ENCODE measurements at places on chromosomes 1 and 21.

- no peak for DNase-seq
These were observed 30.9 kb upstream of the NBL1 start for GRCh38 chr1:19613171-19613703.

GRCh38 chr1:30200161-30200560 lies 523.2 kb downstream of the MATN1 start:
- DNase-seq, result no peak

GRCh38 chr1:19307794-19308508 lies 4.0 kb downstream of the AKR7A2 start:
- no peak for DNase-seq

DNA sequence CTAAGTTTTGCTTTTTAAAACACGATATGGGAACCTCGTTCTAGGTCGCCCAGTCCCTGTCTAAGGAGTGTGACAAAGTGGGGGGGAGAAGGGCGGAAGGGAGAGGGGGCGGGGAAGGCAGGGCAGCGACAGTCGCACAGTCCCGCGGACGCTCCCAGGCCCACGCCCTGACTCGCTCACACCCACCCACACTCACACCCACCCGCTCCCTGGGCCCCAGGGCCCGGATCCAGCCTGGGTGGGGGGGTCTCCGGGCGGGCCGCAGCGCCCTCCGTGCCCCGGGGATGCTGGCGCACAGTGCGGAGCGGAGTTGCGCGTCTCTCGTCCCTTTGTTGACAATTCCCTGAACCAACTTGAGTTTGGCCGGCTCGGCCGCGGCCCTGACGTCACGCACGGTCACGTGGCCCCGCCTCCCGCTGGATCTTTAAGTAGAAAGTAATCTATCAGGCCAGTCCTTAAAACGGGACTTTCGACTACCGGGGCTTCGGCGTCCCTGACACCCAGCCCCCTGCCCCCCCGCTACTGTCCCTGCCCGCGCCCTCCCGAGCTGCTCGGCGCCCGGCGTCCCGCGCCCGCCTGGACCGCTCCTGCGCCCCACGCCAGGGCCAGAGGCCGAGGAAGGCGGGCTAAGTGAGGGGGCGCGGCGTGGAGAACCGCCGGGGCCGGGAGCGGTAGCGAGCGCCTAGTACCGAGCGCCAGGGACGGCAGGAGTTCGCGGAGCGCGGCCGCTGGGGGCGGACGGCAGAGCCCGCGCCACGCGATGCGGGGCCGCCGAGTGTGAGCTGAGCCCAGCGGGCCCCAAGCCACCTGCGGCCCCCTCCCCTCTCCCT lies at the start of gene FOXD3:
TSS of gene FOXD3 (plus strand) at position 454 of the 830 bp plus-strand sequence. CDS start 492 bp downstream, outside the sequence.
- no peak for DNase-seq

DNA sequence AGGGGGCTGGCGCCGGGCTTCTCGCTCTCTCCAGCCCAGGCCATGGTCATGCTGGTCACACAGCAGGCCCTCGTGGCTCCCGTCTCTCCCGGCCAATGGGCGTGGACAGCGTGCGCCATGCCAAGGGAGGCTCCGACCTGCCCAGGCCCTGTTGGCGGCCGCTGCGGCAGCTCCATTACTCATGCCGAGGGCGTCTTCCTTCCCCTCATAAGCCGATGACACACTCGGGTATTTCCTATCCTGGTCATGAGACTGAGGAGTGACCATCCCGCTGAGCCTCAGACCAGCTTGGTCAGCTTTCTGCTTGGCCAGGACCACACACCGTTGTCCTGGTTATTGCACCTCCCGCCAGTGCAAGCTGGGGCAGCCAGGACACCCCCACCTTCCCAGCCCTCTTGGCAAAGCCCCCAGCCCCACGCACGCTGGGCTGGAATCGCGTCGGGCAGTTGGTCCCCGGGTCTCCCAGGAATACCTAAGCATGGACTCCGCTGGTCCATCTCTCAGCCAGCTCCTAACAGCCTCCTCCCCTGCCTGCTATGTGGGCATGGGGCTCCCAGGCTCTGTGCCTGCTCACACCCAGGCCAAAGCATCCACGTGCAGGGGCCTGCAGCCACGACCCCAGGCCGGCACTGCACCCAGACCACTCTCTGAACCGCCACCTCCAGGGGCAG lies 49.8 kb downstream of the ARHGEF16 start:
- no peak for DNase-seq

GRCh38 chr1:246597340-246597739 lies 31.1 kb downstream of the CNST start:
- no peak for DNase-seq

- DNase-seq, result no peak
These were observed 346.2 kb upstream of the LRRC7 start for GRCh38 chr1:69221524-69221923.

DNA sequence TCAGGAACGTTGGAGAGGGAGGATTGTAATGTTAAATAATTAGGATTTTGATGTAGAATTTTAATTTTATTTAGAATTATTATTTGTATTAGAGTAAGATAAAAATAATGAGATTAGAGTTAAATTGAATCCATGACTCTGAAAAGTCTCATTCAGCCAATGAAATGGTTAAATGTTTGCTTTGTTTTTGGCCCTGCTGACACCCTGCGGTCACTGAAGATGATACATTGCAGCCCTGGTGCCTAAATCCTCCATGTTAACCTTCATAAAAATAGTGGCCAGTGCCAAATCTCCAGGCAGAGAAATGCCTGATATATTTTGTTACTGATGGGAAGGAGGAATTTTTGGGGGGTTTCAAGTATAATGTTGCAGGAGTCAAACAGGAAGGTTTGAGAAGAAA lies 27.3 kb upstream of the RLF start:
- no peak for DNase-seq

DNA sequence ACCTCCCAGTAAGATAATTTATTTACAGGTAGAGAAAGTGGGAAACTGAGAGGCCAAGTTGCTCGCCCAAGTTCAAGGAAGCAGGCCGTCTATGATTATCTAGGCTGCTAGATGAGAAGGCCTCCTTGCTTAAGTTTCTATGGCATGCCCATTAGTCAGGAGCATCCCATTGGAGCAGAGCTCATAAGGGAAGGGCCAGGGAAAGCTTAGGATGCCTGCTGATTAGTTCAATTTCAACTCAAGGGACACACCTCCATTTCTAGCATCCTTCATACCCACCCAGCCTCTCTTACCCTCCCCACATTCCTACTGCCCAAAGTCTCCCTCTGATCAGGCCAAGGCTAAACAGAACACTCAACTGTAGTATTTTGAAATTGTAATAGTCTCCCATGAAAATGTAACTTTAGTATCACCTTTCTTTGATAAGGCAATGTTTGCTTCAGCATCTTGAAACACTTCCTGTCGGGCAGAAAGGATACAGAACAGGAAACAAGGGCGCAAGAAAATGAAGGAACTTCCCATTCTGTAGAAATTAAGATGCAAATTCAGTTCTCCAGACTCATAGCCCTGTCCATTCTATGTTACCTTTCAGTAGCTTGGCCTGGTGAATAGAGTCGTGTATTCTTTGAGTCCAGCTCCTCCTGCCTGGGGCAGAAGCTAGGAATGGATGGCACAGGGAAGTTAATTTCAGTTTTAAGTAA lies 46.3 kb upstream of the TARBP1 start:
- DNase-seq, result no peak

DNA sequence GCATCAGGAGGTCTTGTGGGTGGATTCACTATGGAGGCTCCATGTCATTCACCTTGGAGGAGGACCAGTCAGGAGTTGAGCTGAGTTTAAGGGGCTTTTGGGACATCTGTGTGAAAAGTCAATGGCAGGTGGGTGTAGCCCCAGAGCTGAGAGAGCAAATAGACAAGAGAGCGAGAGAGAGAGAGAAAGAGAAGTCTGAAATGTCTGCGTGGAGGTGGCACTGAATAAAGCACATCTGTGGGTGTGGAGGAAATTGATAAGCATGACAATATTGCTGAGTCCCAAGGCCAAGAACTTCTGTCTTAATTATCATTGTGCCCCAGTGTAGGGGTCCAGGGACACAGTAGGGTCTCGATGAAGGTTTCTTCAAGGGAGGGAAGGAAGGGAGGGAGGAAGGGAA lies 79.5 kb upstream of the VAMP3 start:
- no peak for DNase-seq

GRCh38 chr1:106222403-106222802 lies 834.1 kb upstream of the PRMT6 start:
- no peak for DNase-seq

GRCh38 chr1:201530741-201531531 lies 8.0 kb upstream of the NAV1 start:
- no peak for DNase-seq

- peak; percentile 62 for DNase-seq
These were observed 64.0 kb downstream of the ITPKB start for GRCh38 chr1:226674892-226675714.

DNA sequence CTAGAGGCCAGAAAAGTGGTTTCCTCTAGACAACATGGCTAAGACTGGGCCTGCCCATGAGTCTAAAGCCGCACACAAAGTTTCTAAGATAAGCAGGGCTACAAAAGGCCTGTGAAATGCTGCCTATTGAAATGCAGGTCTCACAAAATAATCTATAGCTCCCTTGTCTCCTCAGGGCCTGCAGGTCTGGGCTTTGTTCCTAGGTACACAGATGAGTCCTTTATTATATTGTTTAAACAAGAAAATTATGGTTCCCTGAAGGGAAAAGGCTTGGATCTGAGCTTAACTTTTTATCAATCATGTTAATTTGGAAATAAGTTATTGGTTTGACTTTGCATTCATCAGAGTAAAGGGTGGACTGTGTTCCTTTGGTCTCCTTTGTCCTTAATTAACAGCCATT lies 413.4 kb upstream of the BEND5 start:
- no peak for DNase-seq

DNA sequence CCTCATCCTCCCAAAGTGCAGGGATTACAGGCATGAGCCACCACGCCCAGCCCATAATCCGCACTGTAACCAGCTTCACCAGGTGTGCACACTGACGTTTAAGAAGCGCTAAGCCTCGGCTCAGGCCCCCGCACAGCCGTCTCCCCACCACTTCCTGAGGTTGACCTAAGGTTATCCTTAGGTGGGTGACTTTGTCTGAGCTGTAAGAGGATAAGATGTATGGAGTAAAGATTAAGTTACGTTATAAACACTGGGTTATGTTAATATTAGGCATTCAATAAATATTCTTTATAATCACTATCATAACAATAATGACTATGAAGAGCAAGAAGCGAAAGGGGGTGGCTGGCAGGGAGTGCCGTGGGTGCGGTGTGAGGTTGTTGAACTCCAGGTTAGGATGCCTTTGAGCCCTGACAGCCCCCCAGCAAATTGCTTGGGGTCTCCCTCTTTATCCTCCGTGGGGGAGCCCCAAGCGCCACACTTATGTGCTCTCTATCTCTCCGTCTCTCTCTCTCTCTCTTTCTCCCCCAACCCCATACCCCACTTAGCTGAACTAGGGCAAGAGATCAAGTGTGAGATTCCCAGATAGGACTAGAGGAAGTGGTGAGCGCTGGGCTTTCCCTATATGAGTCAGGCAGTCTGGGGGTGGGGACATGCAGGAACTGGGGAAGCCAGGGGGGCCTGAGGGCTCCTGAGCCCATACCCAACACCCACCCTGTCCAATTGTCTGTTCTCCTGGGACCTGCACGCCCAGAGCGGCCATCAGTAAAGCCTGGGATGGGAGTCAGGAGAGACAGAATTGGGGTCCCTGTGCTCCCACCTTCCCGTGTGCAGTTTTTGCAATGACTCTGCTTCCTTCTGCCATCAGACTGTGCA lies 7.6 kb downstream of the EFHD2 start:
- DNase-seq, result peak; percentile 59

- DNase-seq, result no peak
These were observed 27.8 kb downstream of the TMPRSS2 start for GRCh38 chr21:41480086-41480690.

- no peak for DNase-seq
These were observed 9.9 kb upstream of the NPHP4 start for GRCh38 chr1:6001992-6002576.

DNA sequence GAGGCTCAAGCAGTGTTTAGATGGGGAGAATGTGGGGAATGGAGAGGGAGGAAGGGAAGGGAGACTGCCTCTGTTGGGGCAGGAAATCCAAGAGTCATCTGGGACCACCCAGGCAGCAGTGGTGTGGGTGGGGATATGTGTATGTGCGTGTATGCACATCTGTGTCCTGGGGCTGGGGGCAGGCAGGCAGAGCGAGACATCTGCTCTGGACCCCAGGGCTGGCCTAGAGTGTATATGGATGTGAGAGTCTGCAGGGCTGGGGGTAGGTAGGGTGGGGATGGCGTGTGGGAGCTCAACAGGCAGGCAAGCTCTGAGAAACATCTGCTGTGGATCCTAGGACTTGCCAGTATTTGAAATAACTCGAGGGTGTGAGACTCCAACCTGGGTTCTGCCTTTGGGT lies 3.5 kb downstream of the PTCH2 start:
- DNase-seq, result no peak

DNA sequence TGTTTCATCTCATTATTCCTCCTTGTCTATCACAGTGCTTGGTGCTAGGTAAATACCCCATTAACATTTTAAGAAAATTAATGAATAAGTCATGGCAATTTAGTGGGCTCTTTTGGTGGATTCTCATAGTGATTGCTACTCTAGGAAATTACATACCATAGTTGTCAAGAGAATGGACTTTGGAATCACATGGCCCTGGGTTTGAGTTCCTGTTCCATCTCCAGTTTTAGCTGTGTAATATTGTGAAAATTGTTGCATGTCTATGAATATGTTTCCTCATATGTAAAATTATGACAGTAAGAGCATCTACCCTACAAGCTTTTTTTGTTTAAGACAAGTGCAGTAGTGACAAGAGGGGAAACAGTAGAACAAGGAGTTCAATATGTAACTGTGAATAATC lies 20.7 kb downstream of the WDTC1 start:
- no peak for DNase-seq

GRCh38 chr1:25178917-25179561 lies 53.3 kb downstream of the SYF2 start:
- DNase-seq, result no peak

GRCh38 chr1:61274939-61275338 lies 192.6 kb downstream of the NFIA start:
- no peak for DNase-seq

GRCh38 chr1:159900086-159900680 lies at the start of gene CFAP45:
Gene CFAP45 (minus strand): TSS chr1:159900165. CDS start chr1:159900098, 67 bp downstream.
- no peak for DNase-seq

DNA sequence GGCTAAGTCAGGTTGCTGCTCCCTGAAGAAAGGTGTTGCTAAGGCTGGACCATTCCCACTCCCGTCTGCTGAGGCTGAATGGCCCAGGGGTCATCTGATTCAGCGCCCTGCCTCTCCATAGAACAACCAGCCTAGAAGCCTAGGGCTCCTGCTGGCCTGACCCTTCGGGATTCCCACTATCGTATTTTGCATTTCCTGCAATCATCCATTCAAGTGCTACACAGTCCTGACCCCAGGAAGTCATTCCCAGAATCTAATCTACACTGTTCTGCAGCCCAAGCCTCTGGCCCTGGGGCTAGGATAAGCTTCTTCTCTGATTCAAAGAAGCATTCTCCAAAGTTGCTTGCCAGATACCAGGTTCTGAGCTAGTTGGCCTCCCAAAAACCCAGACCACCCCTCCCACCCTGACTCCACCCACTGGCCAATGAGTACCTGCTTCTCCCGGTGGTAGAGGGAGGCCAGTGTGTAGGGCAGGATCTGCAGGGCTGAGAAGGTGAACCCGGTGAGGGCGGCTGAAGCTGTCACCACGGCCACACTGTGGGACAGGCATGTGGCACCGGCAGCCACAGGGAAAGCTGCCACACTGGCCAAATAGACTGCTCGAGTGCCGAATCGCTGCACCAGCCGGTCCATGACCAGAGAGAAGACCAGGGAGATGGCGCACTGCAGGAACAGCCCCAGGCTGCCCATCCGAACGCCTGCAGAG lies 18.7 kb downstream of the SLC45A3 start:
- DNase-seq, result no peak

Data from stimulated activated CD8-positive, alpha-beta memory T cell treated with anti-CD3 and anti-CD28 coated beads, Interleukin-4, amount 100 ng/mL, for 4 hours (primary cell).